Epithelial cell of esophagus (primary cell): ENCODE measurements at places on chromosomes 11 and 22.
A peak's percentile ranks its signal among the peaks of the same experiment; 100 is the strongest.

DNA sequence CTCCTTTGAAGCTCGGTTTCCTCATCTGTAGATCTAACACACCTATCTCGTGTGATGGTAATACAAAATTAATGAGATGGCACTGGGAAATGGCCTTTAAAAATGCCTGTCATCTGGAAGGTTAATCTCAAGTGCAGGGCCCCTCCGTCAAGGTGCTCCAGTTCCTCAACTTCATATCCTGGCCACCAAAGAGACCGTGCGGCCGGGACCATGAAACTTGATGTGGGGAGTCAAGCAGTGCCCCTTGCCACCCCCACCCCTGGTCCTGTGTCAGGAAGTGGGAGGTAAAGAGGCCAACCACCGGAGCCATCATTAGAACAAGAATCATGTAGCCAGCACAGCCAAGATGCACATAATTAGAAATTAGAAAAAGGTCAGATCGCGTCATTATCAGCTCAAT lies 108.2 kb downstream of the FEZ1 start:
- no peak for DNase-seq

- DNase-seq: no peak
Observed at GRCh38 chr22:23231471-23232093, 51.3 kb downstream of the BCR start.

DNA sequence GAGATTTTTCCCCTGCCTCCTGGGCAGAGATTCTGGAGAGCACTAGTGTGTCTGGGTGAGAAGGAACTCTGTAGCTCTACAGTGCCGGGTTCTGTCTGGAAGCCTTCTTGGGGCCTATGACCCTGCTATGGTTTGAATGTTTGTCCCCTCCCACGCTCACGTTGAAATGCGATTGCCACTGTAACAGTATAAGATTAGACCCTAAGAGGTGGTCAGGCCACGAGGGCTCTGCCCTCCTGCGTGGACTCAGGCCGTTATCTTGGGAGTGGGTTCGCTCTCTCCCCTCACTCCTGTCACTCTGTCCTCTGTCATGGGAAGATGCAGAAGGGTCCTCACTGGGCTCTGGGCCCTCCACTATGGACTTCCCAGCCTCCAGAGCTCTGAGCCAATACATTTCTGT lies 3.5 kb downstream of the AP5B1 start:
- DNase-seq: no peak

GRCh38 chr22:17140022-17140421 lies 18.9 kb upstream of the TMEM121B start:
- DNase-seq: no peak

DNA sequence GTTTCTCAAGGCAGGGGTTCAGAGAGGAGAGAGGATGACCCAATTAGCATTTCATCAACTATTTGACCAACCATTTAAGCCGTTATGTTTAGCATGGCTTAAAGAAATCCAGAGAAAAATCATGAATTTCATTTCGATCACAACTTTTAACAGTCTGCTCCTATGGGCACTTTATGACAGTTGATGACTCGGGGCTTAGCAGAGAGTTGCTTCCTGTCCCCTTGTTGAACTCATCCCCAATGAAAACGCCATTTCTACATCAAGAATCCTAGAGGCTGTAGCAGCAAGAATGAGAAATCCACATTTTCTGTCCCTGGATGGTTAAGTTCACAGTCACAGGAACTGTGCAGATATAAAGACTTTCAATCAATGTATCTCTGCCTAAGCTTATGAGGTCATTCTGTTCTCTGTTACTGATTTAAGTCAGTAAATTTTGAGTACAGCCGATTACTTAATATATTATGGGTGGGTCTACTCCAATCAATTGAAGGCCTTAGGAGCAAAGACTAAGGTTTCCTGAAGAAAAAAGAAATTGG lies 81.1 kb downstream of the BDNF start:
- DNase-seq: no peak

DNA sequence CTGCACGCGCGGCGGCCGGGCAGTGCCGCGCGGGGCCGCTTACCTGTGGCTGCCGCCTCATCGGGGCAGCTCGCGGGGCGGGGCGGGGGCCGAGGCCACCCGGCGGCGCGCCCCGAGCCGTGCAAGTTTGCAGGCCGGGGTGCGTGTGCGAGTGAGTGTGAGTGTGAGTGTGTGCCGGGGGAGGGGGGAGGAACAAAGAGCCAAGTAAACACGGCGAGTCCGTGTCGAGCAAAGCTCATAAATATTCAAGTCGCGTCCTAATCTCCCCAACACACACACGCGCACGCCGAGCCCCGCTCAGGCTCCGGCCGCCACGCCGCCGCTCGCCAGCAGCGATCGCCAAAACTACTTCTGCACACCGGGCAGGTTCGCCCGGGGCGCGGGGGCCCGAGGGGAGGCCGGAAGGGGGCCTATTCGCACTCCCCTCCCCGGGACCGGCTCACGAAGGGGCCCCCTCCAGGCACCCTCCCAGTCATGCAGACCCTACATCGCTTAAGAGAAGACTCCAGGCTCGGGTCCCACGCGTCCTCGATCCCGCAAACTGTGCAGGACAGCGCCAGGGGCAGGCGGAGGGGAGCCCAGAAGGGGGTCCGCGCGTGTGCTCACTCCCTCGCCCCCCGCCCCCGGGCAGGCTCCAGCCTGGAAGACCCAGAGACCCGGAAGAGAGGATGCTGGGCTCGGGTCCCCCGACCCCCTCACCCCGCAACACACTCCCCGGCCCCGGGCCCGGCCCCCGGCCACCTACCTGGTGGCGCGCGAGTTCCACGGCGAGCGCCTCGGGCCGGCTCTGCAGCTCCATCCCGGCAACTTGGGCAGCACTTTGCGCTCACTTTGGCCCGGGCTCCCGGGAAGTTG lies 827 bp downstream of the PHF21B start:
- DNase-seq: peak; percentile 26

DNA sequence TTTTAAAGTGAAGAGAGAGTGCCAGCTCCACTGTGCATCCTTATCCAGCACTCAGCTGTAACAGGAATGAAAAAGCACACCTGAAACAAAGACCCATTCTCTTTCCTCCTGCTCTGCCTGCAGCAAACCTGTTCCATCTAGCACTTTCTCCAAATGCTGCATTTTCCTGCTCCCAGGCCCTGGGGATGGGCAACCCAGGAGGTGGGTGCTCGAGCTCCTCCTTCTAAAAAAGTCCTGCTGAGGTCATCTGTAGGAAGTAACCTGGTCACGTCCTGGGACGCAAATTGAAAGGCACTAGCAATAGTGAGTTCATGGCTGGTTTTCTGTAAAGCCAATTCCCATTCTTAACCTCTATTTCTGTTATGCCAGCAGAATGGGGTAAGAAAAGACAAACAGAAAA lies 173.7 kb downstream of the MAML2 start:
- DNase-seq: no peak

- no peak for DNase-seq
Observed at GRCh38 chr11:96292291-96293010, 50.5 kb downstream of the MAML2 start.

GRCh38 chr11:76371170-76371569 lies 9.8 kb downstream of the THAP12 start:
- peak; percentile 89 for DNase-seq

DNA sequence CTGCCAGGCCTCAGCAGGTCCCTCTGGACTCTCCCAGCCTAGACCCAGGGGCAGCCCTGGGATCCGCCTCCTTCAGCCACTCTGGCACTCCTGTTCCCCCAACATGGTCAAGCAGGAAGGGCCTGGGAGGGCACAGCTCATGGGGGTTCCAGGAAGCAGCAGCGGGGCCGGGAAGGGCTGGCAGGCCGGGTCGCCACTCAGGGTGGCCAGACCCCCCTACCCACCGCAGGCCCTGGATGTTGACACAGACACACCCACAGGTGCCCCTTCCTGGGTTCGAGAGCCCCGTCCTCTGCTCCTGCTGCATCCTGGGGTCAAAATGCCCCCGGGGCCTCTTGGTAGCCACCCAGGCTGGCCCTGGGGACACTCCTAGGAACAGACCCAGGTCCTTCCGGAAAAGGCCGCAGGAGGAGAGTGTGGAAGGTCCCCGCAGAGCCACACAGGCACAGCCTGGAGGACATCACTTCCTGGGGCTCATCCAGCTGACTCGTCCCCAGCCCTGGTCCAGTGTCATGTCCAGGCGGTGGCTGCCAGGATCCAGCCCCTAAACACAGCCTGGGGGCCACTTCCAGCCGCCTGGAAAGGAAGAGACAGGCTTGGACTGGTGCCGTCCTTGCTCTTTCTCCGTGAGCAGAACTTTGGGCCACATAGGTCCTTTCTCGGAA lies 6.8 kb upstream of the PIM3 start:
- DNase-seq: no peak

GRCh38 chr11:16883174-16883573 lies 131.0 kb downstream of the PLEKHA7 start:
- peak; percentile 94 for DNase-seq

DNA sequence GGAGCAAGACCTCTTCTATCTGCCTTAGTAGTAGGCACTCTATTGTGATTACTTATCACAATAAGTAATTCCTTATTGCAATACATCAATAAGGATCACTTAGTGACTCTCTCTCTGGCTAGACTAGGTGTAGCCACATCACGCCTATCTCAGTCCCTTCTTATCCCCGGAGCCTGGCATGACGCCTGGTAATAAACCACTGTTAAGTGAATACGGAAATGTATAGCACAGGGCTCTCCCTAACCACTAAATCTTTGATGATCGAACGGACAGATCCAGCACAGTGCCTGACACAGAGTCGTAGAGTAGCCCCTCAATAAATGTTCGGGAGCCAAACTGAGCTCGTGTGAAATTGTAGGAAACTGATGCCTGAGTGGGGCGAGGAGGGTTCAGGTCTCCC lies 143.3 kb downstream of the FBXO7 start:
- no peak for DNase-seq

DNA sequence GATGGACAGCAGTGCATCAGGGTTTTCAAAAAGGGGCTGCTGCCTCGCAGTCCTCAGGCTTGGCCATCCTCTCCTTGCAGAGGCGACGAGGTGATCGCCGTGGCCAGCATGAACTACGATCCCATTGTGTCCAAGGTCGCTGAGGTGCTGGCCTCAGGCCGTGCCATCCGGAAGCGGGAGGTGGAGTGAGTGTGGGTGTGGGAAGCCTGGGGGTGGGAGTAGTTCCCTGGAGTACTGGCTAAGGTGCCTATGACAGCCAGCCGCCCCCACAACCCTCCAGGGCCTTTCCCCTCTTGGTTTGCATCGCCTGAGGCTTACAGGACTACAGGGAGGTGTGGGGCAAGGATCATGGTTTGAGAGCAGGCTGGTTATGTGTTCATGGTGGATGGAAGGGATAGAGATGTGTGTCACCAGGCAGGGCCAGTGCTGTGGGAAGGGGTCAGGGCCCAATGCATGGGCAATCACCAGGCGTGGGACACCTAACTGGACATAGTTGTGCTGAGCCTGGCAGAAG lies 2.1 kb upstream of the LZTR1 start:
- no peak for DNase-seq
